NCI-H524 (cell line): ENCODE measurements at places on chromosomes 6 and 20.

GRCh38 chr6:162970246-162970645 is 242.5 kb downstream of the PACRG start:
- no peak for DNase-seq

DNA sequence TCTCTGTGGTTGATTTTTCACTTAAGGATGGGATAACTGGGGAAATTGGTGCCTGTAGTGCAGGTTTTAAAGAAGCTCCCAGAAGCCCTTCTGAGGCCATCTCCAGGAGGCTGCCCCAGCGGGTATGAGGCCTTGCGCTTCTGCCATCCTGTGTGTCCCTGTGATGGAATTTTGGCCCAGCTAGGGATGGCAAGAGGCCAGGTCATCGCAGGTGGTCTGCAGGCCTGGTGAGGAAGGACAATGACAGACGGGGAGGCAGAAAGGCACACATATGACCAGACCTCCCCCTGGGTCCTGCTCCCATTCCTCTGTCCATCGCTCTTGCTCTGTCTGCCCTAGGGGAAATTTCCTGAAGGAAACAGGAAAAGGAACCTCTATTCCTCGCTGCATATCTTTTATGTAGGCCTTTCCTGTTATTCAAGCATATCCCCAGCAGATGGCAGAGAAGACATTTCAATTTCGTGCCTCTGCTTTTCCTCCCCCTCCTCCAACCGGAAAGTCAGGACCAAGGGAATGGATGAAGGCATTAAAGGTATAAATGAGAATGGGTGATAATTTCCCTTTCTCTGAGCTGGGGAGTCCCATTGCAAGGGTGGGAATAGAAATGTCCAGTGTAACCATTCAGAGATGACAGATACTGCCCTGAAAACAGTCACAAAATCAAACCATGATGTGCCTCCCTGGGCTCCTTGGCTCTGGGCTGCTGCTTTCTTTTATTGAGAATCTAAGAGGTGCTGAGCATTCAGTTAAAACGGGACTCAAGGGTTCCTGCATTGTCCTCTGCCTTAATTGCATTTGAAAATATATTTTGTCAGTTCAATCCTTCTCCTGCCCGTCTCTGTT is 17.6 kb upstream of the HLA-F start:
- no peak for DNase-seq

DNA sequence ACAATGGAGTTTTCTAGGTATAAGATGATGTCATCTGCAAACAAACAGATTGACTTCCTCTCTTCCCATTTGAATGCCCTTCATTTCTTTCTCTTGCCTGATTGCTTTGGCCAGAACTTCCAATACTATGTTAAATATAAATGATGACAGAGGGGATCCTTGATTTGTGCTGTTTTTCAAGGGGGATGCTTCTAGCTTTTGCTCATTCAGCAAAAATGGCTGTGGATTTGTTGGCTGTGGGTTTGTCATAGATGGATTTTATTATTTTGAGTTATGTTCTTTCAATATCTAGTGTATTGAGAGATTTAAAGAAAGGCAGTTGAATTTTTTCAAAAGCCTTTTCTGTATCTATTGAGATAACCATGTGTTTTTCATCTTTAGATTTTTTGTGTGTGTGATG is 662.4 kb upstream of the EYS start:
- no peak for DNase-seq

DNA sequence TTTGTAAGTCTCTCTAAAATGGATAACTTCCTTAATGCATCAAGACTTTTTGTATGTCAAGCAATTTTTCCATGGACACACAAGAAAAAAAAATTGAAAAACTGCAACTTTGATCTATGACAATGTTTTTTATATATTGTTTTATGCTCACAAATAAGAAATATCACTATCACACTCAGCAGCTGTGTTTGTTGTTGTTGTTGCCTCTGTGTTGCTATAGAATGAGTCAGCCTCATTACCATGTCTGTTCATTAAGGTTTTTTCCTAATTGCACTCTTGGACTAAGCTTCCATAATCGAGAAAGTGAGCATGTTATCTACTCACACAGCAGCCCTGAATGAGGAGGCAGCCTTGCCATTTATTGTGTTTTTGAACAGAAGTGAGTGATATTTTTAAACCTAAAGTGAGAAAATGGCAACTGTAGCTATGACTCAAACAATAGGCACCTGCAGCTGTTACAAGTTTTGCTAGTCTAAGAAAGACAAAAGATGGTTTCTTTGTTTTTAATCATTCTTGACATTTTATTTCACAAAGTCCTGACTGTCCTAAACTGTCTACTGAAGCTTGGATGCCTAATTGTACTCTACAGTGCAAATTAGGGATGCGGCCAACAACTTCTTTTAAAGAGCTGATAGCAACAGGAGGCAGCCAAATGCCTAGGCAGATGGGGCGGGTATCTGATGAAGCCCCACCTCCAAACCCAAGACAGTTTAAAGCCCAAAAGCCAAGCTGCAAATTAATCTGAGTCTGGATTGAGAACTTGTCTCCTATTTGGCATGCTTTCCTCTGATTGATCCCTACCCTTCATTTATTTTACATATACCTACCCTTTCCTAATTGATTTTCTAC is 77.9 kb upstream of the DOK5 start:
- no peak for DNase-seq

- no peak for DNase-seq
Measured at GRCh38 chr20:38453941-38454340, 18.7 kb upstream of the RALGAPB start.

GRCh38 chr20:49210101-49210756 is 9.0 kb upstream of the DDX27 start:
- DNase-seq = no peak

- DNase-seq = no peak
Measured at GRCh38 chr6:157029980-157030690, 253.0 kb downstream of the ARID1B start.

GRCh38 chr20:43539975-43540672 is 18.7 kb upstream of the SGK2 start:
- no peak for DNase-seq

DNA sequence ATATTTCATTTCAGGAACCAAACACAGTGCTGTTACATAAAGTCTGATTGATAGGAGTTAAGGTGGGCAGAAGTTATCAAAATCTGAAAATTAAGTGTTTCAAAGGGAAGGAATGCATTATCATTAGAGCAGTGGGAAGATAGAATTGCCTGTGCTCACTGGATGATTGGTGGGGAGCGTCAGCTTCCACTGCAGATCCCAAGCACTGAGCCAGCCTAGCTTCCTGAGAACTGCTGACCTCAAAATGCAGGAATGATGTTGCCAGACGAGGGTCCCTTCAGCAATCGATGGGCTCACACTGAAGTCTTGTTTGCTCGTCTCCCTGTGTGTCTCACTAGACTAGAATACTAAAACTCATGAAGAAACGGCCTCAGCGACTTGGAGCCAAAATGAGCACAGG is 110.0 kb upstream of the PHACTR1 start:
- no peak for DNase-seq

DNA sequence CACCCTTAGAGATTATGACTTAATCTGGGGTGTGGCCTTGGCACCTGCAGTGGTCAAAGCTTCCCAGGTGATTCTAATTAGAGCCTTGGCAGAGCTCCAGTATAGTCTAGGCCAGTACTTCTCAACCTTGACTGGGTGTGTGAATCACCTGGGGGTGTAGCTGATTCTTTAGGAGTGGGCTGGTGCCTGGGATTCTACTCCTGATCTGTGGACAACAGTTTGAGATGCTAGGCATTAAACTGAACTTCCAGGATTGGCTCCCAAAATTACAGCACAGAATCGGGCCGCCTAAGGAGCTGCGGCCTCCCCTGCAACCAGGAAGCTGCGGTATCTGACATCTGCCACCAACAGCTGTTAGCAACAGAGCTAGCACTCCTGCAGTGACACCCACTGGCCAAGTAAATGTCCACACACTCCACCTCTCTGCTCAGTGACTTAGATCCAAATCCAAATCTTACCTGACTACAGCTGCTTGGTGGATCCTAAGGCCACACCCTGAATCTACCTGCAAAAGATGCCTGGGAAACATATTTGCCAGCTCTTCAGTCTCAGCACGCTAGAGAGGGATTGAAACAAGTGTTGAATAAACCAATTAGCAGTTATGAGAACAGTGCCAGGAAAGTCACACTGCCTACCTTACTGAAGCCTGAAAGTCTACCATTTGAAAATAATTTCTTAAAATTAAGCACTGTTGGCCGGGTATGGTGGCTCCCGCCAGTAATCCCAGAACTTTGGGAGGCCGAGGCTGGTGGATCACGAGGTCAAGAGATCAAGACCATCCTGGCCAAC is 126.7 kb downstream of the UNC5CL start:
- DNase-seq = peak; percentile 77

GRCh38 chr6:152983637-152984512 is 1.0 kb upstream of the FBXO5 start:
- DNase-seq = peak; percentile 52

DNA sequence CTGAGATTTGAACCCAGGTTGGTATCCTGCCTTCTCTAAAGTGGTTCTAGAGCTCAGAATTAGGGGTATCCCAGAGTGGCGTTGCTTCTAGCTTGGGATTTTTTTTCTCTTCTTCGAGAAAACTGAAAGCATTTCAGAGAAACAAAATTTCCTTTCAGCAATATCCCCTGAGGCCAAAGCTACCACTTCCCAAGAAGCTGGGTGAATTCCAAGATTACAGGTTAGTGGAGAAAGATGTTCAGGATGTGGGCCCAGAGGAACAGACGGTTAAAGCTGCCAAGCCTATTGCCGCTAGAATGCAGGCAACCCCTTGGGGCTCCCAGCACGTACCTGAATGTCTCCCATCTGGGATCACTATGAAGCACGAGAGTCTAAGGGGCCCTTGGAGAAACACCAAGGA is 134.1 kb downstream of the FOXO3 start:
- DNase-seq = no peak

DNA sequence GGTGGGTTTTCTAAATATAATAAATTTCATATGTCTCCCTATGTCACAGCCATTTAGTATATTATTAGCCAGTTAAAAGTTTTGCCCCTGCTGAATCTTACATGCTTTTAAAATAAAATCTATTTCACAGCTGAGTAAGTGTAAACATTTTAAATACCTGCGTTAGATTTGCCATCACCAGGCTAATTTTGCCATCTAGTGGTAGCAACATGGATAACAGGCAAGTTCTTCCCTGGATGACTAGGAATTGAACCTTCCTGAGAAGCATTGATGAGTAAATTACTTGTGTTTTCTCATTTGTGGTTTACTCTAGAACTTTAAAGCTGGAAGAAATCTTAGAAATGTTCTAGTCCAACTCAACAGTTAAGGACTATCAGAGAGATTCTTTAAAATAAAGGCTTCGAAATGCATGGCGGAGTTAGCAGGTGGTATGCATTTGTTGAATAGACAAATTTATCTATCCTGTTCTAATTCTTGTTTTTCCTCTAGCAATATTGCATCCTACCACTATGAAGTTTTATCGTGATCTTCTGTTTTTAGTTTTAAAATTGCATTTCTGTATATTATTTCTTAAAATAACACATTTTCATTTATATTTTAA is 2.6 kb downstream of the PRSS35 start:
- DNase-seq = peak; percentile 59

DNA sequence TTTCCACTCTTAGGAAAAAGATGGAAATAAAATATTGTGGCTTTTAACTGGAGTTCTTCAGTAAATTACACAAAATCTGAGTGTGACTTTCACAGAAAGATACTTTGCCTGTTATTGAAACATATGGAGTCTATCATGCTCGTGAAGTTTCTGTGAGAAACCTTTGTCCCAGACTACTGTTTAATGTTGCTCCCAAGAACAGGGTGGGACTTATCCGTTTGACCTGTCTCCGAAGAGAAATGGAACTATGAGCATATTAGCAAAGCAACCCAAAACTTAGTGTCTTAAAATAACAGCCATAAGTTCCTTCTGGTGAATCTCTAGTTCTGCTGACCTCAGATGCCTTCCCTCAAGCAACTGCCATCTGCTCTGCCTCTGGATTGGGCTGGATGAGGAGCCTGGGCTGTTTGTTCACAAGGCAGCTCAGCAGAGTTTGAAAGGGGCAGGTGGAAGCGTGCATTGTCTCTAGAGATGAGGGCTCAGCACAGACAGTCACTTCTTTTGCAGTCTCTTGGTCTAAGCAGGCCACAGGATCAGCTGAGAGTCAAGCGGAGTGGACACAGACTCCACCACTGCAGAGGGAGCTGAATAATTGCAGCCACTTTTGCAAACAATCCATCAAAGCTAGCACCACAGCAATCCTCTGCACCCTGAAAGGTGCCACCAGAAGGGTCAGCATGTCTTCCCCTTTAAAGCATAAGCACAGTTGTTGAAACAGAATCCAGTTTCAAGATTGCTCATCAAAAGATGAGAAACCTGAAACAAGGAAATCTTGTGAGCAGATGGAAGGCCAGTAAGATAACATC is 52.8 kb downstream of the MYB start:
- DNase-seq = peak; percentile 65

DNA sequence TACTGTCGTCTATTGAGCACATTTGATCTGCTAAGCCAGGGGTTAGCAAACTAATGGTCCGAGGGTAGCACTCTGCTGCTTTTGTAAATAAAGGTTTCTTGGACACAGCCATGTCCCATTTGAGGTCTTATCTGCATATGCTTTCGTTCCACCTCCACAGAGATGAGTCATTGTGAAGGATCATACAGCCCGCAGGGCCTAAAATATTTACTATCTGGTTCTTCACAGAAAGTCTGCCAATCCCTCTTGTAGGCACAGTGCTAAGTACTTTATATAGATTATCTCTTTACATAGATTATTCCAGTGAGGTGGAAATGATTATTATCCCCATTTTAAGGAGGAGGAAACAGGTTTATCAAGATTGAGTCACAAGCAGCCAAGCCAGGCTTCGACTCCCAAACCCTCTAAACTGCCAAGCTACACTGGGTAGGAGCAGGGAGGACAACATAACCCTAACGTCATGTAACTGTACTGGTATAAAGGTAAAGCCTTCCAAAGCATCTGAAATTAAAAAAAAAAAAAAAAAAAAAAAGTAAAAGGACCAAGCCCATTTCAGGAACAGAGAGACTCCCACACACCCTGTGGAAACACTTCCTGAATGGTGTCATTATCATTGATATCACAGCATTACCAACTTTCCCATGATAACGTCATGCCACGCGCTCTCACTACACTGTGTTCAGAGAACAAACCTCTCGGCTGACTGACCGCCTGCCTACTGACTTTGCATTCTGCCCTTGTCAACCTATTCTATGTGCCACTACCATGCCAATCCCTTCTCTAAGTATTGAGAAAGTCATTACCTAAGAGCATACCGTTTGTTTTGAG is 101.0 kb downstream of the KIF16B start:
- no peak for DNase-seq

GRCh38 chr6:23441808-23442461 is 684.1 kb upstream of the NRSN1 start:
- DNase-seq = no peak

GRCh38 chr6:54578261-54578660 is 268.3 kb upstream of the FAM83B start:
- DNase-seq = no peak

- DNase-seq = no peak
Measured at GRCh38 chr6:29567541-29567940, 8.0 kb upstream of the UBD start.

GRCh38 chr6:14476793-14477531 is 359.4 kb downstream of the CD83 start:
- peak; percentile 79 for DNase-seq

GRCh38 chr6:140366991-140367390 is 992.5 kb upstream of the CITED2 start:
- DNase-seq = no peak
